RPMI8226 (cell line): ENCODE measurements at places on chromosomes 2 and 18.

DNA sequence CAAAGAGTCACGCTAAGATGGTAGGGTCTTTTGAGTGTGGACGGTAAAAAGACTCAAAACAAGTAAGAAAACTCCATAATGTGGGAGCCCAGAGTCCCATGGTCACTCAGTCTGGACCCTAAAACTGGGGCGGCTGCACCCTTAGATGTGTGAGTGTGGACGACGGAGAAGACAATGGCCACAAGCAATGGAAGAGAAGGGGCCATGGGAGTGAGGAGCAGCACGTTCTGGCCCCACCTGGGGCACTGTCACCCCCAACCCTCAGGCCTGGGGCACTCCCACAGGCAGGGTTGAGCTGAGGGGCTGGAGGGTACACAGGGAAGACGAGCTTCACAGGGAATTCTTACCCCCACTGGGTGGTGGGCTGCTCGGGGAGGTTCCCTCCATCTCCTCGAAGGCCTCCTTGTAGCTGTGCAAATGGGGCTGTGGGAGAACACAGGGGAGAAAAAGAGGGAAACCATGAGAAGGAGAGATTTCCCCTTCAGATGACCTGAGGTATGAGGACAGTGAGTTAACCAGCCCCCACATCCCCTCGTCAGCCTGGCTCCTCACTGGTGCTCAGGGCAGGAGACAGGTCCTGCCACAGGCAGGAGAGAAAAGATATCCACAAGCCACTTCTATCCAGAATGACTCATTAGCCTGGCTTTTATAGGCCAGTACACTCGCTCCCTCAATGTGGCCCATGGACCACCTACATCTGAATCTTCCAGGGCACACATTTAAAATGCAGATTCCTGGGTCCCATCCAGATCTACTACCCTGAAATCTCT, 167.9 kb downstream of the TNS1 start:
- no peak for DNase-seq

GRCh38 chr2:168327328-168327727, 79.9 kb upstream of the STK39 start:
- no peak for DNase-seq

DNA sequence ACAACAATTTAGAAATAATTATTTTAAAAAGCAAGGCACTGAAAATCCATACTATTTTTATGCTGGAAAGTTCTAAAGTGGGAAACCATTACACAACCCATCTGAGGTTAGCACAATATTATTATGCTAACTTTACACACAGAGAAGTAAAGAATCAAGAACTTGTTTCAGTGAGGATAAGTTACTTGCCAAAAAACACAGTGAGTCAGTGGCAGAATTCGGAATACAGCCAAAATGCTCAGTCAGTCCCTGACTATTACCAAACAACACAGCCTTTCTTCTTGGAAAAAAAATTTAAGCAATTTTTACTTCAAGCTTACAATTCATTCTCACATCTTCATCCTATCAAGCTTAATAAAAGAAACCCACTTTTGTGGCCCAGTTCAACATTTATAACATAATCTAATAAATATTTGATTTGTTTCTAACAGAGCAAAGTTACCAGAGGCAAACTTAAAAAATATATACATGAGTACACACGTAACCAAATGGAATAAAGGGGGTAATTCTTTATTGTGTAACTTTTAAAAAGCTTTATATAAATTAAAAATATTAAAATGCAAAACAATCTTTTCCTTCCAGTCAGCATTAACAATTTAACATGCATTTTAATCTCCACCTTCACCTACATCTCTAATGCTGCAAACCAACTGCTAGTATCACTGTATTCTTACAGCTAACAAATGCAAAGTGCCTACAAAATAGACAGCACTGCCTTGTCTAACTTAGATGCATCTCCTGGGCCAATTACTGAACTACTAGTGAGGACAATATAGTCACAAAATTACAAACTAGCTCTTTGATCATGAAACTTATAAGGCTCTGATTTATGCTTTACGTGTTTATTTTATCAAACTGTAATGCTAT, 55.2 kb downstream of the CCDC88A start:
- no peak for DNase-seq

- no peak for DNase-seq
Measured at GRCh38 chr18:36127836-36128529, 1.2 kb downstream of the SLC39A6 start.

DNA sequence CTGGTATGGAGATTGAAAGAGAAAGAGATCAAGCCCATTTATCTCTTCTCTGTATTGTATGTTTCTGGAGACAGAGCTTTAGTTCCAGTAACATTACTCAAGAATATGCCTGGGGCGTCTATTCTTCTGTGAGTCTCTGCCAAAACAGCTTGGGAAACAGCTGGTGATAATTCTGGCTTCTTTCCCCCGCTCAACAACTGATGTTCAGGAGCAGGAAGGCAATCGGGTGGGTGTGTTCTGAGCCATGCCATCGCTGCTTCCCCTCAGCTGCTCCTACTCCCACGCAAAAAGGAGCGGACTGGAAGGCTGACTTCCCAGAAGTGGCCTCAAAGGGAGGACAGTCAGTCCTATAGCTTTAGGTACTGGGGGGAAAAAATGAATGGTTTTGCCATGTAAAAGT, 695.1 kb downstream of the PLCL1 start:
- DNase-seq, result no peak

DNA sequence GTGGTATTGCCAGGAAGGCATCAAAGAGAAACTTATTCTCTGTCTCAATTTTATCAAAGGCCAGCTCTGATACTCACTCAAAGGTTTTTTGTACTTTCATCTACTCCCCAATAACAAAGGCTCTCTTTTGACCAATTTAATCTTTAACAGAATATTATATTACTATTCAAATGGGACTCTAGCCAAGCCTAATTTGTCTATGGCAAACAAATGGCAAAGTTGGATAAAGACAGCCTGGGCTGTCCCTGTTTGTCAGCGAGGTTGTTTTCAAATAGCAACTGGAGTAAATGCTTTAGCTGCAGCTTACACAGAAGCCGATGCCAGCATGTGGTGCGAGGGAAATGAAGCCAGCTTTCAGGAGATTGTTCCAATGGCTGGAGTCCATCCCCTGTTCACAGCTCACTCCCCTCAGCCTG, 80.1 kb upstream of the CTNNA2 start:
- no peak for DNase-seq

DNA sequence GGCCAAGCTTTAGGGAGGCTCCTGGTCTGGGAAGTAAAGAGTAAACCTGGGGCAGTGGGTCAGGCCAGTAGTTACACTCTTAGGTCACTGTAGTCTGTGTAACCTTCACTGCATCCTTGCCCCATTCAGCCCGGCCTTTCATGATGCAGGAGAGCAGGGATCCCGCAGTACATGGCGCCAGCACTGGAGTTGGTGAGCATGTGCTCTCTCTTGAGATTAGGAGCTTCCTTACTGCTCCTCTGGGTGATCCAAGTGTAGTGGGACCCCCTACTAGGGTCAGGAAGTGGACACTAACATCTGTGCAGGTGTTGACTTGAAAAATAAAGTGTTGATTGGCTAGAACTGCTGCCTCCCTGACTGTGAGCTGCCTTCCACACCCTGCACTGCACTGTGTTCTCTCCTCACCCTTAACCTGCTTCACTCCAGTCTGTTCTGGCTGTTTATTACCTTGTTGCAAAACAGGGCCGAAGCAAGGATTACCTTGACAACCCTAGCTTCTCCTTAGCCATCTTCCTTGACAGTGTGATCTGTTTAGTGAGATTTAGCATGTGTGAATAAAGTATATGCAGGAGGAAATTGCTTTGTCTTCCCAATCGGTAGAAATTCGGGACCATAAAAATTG, 5.2 kb downstream of the RETREG2 start:
- no peak for DNase-seq

DNA sequence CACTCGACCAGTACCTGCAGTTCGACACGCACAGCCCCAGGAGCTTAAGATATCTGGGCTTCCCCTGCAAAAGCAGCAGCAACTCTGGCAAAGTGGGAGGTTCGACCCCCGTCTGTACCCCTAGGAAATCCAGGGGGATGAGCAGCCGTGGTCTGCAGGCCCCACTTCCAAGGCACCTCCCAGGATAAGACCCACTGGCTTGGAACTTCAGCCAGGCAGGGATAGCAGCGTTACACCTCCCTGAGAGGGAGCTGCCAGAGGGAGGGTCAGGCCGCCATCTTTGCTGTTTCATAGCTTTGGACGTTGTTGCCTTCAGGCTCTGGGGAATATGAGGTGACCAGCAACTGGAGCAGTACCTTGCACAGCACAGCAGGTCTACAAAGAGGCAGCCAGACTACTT, 351.1 kb downstream of the SOX11 start:
- DNase-seq, result no peak

- DNase-seq, result no peak
Measured at GRCh38 chr18:46877329-46877987, 39.8 kb downstream of the PIAS2 start.

DNA sequence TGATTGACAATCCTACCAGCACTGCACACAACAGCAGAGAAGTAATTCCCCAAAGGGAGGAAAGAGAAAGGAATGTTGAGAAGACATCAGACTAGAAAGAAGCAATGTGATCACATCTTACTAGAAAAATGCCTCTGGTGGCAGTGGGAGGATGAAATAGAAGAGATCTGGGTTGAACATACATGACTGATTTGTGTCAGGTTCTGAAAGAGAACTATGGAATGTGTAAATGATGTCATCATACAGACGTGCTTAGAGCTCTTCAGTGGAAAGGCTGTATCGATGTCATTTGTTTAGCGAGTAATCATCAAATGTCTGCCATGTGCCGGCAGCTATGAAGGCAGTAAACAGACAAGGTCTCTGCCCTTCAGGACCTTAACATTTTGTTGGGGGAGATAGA, 24.9 kb downstream of the GORASP2 start:
- no peak for DNase-seq

DNA sequence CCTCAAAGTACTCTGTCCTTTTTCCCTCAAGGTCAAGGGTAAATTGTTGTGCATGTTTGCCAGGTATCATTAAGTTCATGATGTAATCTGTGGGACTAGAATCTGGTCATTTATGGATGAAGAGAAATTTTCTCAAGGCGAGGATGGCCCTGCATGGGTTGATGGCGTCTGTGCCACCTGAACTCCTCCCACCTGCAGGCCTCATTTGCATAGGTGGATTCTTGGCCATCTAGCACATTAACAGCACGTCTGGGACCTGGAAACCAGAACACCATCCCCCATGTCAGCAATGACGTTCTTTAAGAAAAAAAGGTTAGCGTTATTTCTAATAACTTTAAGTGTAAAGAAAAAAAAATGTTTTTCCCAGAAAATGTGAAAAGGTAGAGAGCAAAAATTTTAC, 145.8 kb downstream of the ESCO1 start:
- no peak for DNase-seq
